ENCODE measurements at places on chromosomes 11 and 22. TPM values are rescaled to one million over a fixed set of nuclear protein-coding genes. Genes with fewer than 3 reads are reported as not detected.

ZBTB16 gene
- total RNA-seq, result 9.7 TPM

PARVA gene
- 0.41 TPM for total RNA-seq

USH1C gene
- not detected for total RNA-seq

RIMBP3B gene
- 0.48 TPM for total RNA-seq

TST gene
- total RNA-seq, result 5.5 TPM

BTBD18 gene
- not detected for total RNA-seq

LSP1 gene
- 181 TPM for total RNA-seq

RASD2 gene
- not detected for total RNA-seq

DNA sequence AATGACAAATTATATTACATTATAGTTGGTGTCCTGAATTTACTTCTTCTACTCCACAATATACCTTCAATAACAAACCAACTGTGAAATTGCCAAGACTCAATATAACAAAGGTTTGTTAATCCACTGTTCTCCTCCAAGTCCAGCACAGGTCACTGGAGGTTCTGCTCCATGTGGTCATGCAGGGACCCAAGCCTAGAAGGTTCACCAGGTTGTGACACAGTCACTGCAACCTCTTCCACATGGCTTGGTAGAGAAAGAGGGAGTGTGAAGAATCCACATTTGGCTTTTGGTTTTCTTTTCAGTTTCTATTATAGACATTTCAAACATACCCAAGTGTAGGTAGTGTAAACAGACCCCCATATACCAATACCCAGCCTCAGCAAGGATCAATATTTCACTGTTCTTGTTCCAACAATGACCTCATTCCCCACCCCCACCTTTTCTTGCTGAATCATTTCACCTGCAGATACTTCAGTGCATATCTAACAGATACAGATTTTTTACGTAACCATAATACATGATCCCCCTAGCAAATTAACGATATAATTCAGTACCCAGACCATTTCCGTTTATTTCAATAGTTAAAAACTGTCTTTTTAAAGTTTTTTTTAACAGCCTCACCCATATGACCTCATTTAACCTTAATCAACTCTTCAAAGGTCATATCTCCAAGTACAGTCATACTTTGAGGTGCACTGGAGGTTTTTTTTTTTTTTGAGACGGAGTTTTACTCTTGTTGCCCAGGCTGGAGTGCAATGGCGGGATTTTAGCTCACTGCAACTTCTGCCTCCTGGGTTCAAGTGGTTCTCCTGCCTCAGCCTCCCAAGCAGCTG, 14.1 kb downstream of the FGF19 start:
- H3K4me1 ChIP-seq, result peaks cover 10% of the 10 kb centered on the region
- H3K4me3 ChIP-seq, result no peak overlapping the region
- H3K36me3 ChIP-seq, result peaks cover 2% of the 10 kb centered on the region
- H3K27ac ChIP-seq, result no peak overlapping the region
- no peak for DNase-seq

- H3K4me3 ChIP-seq, result no peak overlapping the region
- no peaks in the 10 kb centered on the region for H3K4me1 ChIP-seq
- no peaks in the 10 kb centered on the region for H3K36me3 ChIP-seq
- no peak for DNase-seq
These were observed 159.2 kb downstream of the MSANTD4 start for GRCh38 chr11:105862736-105863367.

DNA sequence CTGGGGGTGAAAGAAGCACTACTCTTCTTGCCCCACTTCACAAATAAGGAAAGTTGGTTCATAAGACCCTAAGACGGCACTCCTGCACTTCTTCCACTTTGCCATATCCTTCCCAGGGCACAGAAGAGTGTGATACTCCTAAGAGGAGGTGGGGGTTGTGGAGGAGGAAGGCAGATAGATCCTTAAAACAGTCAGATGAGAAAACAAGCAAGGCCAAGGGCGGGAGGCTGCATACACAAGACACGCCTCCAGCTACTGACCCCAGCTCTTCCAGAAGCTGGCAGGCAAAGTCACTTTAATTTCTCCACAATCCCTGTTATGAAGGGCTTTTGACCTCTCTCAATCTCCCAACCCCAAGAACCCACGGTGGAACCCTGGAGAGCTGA, 1.6 kb upstream of the CHRM4 start:
- DNase-seq, result no peak
- peaks cover 3% of the 10 kb centered on the region for H3K36me3 ChIP-seq
- H3K4me3 ChIP-seq, result peak overlapping the region; percentile 71
- peaks cover 24% of the 10 kb centered on the region for H3K4me1 ChIP-seq
- no peak overlapping the region for H3K27ac ChIP-seq

GRCh38 chr11:76038608-76039007, 167.7 kb downstream of the WNT11 start:
- no peaks in the 10 kb centered on the region for H3K4me1 ChIP-seq
- no peak for DNase-seq

DNA sequence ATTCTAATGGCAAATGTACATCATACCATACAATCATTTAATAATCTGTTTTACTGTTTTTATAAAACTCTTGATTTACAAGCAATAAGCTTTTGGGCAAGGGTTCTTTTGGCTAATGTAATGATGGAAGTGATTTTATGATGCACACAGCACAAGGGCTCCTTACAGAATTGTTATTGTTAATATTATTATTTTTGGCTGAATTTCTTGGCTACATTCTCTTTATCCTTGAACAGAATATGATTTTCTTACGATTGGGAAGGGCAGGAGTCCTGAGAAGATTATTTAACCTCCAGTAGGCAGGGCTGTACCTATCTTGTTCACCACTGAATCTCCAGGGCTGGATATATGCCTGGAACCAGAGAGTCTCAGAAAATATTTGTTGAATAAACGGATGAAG, 70.4 kb upstream of the ARHGAP20 start:
- H3K4me1 ChIP-seq, result no peaks in the 10 kb centered on the region
- no peak overlapping the region for H3K27ac ChIP-seq
- no peaks in the 10 kb centered on the region for H3K36me3 ChIP-seq
- no peak for DNase-seq
- H3K27me3 ChIP-seq, result no peaks in the 10 kb centered on the region
- no peak overlapping the region for H3K4me3 ChIP-seq

DNA sequence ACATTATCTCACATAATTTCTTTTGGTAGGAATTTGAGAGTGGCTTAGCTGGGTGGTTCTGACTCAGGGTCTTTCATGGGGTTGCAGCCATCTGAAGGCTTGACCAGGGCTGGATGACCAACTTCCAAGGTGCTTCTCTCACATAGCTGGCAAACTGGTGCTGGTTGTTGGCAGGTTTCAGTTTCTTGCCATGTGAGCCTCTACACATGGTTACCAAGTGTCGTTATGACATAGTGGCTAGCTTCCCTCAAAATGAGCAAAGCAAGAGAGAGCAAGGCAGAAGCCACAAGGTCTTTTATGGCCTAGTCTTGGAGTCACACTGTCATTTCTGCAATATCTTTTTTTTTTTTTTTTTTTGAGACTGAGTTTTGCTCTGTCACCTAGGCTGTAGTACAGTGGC, 4.2 kb upstream of the TFIP11 start:
- no peak overlapping the region for H3K4me3 ChIP-seq
- no peak for DNase-seq
- no peaks in the 10 kb centered on the region for H3K36me3 ChIP-seq

GRCh38 chr11:133776671-133777367, 68.5 kb downstream of the SPATA19 start:
- H3K27ac ChIP-seq, result no peak overlapping the region
- DNase-seq, result no peak
- H3K27me3 ChIP-seq, result peaks cover 3% of the 10 kb centered on the region
- no peaks in the 10 kb centered on the region for H3K36me3 ChIP-seq

GRCh38 chr11:118659953-118660680, 19.3 kb downstream of the TREH start:
- no peaks in the 10 kb centered on the region for H3K27me3 ChIP-seq
- peak overlapping the region; percentile 45 for H3K27ac ChIP-seq
- peaks cover 2% of the 10 kb centered on the region for H3K4me1 ChIP-seq
- no peak overlapping the region for H3K4me3 ChIP-seq
- no peaks in the 10 kb centered on the region for H3K36me3 ChIP-seq

- DNase-seq, result no peak
- H3K4me1 ChIP-seq, result no peaks in the 10 kb centered on the region
- no peak overlapping the region for H3K27ac ChIP-seq
- no peak overlapping the region for H3K4me3 ChIP-seq
These were observed 394.7 kb downstream of the BRD1 start for GRCh38 chr22:49432897-49433443.

DNA sequence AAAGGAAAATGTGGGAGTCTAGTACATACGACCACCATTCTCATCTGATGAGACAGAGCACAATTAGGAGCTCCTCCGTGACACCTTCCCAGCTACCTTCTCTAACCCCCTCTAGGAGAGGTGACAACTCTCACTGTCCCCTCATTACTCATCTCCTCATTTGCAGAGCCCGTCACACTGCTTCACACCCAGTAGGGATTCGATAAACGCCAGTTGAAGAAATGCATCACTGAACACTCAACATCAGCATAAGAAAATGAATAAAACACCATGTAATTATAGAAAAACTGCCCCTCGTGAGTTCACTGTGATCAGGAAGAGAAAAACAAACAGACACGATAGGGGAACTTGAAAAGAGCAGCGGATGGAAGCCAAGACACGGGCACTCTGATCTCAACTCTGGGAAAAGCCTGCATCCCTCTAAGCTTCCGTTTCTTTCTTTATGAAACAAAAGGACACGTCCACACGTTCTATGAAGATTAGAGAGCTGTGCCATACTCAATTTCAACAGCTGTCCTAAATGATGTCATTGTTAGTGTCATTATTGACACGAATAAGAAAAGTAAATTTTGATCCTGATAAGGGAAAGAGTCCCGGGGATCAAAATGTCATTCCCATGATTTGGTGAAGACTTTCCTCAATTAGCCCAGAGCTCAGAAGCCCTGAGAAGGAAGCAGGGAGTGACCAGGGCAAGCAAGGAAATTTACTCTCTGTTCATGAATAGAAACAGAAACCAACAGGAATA, 356.9 kb downstream of the LARGE1 start:
- H3K4me1 ChIP-seq, result peaks cover 3% of the 10 kb centered on the region
- H3K4me3 ChIP-seq, result no peak overlapping the region
- no peaks in the 10 kb centered on the region for H3K36me3 ChIP-seq
- H3K27ac ChIP-seq, result no peak overlapping the region
- no peak for DNase-seq
- no peaks in the 10 kb centered on the region for H3K27me3 ChIP-seq

GRCh38 chr11:88131764-88132470, 43.3 kb downstream of the RAB38 start:
- H3K27ac ChIP-seq, result no peak overlapping the region
- no peaks in the 10 kb centered on the region for H3K27me3 ChIP-seq
- no peaks in the 10 kb centered on the region for H3K36me3 ChIP-seq
- H3K4me1 ChIP-seq, result no peaks in the 10 kb centered on the region
- H3K4me3 ChIP-seq, result no peak overlapping the region

DNA sequence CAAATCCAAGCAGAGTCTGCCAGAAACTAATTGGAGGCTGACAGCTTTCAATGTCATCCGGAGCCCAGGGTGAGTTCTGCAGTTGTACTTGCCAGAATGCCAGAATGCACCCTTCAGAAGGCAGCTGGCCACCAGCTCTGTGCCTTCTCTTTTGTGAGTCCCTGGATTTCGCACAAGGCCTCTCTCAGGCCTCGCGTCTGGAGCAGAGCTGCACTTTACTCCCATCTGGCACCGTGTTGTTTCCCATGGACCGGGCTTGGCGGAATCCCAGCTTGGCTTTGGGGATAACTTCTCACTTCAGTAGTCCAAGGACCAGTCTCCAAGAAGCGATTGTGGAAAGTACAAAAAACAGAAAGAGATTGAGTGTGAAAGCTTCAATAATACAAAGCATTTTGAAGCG, 451.3 kb upstream of the KIRREL3 start:
- H3K27ac ChIP-seq, result no peak overlapping the region
- no peaks in the 10 kb centered on the region for H3K36me3 ChIP-seq
- no peaks in the 10 kb centered on the region for H3K4me1 ChIP-seq
- no peak overlapping the region for H3K4me3 ChIP-seq
- no peaks in the 10 kb centered on the region for H3K27me3 ChIP-seq

DNA sequence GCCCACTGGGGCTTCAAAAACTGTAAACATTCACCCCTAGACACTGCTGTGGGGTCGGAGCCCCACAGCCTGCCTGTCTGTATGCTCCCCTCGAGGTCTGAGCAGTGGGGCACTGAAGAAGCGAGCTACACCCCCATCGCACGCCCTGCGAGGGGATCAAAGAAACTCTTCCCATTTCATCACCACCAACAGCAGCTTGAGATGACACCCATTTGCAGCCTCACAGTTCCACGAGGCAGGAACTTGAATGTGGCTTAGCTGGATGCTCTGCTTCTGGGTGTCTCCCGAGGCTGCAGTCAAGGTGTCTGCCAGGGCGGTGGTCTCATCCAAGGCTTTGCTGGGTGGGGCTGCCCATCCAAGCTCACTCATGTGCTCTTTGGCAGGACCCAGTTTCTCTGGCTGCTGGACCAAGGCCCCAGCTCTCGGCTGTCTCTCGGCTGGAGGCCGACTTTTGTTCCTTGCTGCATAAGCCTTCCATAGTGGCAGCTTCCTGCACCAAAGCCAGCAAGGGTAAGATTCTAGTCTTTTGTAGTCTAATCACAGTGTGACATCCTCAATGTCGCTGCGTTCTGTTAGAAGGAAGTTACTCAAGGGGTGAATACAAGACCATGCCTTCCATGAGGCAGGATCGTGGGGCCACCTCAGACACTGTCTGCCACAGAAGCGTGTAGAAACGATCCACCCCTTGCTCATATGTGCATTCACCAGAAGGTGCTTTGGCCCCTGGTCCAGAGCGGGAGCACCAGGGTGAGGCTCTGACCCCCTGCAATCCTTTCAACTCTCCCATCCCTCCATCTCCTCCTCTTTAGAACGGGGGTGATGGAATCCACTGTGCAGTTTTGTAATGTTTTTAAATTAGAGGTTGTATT, 46.2 kb upstream of the SEPTIN5 start:
- H3K36me3 ChIP-seq, result no peaks in the 10 kb centered on the region
- H3K27ac ChIP-seq, result no peak overlapping the region
- H3K4me3 ChIP-seq, result no peak overlapping the region
- H3K4me1 ChIP-seq, result no peaks in the 10 kb centered on the region
- no peak for DNase-seq

DNA sequence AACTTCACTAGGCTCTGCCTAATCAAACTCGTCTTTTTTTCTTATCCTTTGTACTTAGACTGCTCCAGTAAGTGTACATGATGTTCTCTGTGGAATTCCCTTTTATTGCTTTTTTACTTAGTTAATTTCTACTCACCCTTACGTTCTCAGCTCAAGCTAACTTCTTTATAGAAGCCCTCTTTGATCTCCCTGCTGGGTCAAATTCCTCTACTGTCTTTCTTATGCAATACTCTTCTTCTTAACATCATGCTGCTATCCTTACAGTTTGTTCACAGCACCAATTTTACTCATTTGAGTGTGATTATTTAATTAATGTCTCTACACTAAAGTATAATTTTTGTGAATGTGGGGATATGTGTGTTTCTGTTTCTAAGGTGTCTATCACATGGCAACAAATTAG, 498.3 kb downstream of the CNTN5 start:
- H3K36me3 ChIP-seq, result no peaks in the 10 kb centered on the region
- H3K4me1 ChIP-seq, result no peaks in the 10 kb centered on the region
- no peak for DNase-seq
- no peak overlapping the region for H3K27ac ChIP-seq
- H3K4me3 ChIP-seq, result no peak overlapping the region
- H3K27me3 ChIP-seq, result no peaks in the 10 kb centered on the region

GRCh38 chr22:35454416-35455054, 54.6 kb downstream of the MCM5 start:
- H3K4me3 ChIP-seq, result no peak overlapping the region
- peaks cover 10% of the 10 kb centered on the region for H3K36me3 ChIP-seq
- no peaks in the 10 kb centered on the region for H3K4me1 ChIP-seq
